ENCODE measurements at places on chromosomes 11 and 22.

DNA sequence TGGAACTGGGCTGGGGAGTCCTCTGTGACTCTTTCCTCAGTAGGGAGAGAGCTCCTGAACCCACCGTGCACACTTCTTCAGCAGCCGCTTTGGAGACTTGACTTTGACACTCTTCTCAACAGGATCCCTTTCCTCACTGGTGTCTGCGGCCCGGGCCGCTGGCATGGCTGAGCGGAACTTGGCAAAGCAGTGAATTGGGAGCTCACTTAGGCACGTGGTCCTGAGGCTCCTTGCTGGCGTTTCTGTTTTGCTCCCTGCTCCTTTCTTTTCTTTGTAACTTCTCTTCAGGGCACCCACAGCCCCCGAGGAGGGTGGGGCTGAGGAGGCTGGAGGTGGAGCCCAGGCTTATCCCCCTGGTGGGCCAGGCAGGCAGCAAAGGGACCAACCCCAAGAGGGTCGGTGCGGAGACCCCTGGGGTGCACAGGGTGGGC is 8.4 kb upstream of the KCNQ1OT1 start:
- no peak for DNase-seq

GRCh38 chr22:21762712-21763581 is 27.4 kb upstream of the YPEL1 start:
- peak; percentile 75 for DNase-seq

GRCh38 chr11:14904745-14905103 is 12.7 kb upstream of the CYP2R1 start:
- DNase-seq = peak; percentile 88

DNA sequence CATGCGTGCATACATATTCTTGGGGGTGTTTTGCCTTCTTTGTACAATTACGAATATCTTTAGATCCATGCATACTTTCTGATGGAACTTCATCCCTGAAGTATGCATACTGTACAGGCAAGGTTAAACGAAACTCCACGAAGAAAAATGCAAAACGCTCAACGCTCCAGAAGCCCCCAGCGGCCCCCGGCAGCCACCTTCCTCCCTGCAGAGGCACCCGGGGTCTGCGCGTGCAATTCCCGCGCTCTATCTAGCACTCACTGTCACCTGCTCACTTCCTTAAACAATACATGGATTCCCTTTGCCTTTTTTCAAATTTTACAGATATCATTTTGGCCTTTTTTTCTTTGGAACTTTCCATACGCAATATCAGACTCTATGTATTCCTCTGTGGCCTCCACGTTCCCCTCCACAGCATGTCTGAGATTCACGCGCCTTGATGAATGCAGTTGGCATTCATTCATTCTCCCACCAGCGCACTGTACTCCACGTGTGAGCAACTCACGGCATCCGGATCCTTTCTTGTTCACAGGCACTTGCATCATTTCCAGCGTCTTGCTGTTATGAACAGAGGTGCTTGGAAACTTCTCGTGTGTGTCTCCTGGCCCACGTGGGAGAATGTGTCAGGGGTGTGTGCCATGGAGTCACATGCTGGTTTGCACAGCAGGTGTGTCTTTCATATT is 214.3 kb downstream of the CTTN start:
- no peak for DNase-seq

GRCh38 chr11:108804511-108804910 is 139.6 kb downstream of the DDX10 start:
- no peak for DNase-seq

DNA sequence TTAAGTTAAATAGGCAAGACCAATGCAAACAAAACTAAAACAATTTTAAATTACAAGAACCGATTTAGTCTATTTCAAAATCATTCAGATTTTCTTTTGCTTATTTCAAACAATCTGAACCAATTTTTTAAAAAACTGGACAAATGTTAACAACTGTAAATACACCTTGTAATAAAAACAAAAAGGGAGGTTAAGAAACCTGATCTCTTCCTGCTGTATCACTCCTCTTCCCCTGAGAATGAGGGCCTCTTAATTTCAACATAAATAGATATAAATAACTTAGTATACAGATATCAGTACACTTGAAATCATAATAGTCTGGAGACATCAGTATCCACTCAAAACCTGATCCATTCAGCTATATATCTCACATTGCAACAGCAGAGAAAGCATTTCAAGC is 346.6 kb downstream of the TTC28 start:
- DNase-seq = no peak

- DNase-seq = peak; percentile 31
These were observed 273.3 kb downstream of the BUD13 start for GRCh38 chr11:116499396-116500003.

DNA sequence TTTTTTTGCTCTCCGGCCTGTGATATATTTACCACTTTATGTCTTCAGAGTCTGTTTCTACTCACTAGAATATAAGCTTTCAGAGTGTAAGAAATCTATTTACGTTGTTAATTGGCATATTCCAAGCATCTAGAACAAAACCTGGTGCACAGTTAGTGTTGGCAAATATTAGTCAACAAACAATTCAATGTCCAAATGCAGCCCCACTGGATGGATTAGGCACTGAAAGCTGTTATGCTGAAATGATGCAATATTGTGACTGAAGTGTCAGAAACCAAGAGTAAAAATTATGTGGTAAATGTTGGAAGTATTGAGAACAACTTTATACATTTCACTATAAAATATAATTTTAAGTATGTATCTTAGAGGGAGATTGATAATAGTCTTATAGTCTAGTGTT is 24.8 kb downstream of the CASP4 start:
- no peak for DNase-seq

DNA sequence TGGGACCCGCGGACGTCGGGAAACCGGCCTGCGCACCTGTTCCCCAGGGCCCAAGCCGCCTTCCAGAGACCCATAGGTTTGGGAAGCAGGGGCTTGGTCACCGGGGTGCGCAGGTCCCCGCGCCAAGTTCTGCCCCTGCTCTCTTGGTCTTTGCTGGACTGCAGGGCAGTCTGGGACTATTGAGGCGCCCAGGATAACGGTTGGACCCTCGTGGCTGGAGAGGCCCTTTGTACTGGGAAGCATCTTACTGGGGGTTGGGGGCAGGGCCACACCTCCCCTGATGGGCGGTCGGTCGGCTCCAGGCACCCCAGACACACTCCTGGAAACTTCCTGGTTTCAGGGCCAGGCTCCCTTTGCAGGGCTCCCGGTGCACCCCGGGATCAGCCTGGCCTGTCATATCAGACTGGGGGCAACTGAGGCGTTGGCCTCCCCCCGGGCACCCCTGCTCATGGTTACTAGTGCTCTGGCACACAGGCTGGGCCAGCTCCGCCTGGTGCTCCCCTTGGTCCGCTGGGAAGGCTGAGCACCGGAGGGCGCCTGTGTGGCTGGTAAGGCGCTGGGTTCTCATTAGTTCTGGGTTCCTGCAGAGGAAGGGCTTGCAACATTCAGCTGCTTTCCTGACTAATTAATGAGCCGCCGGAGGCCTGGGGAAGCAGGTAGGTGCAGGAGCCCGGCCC is 1250.5 kb downstream of the BRD1 start:
- DNase-seq = no peak

- no peak for DNase-seq
These were observed 100.0 kb downstream of the GRIK4 start for GRCh38 chr11:120611581-120611980.

GRCh38 chr22:28983190-28983589 is 78.4 kb downstream of the C22orf31 start:
- DNase-seq = no peak

DNA sequence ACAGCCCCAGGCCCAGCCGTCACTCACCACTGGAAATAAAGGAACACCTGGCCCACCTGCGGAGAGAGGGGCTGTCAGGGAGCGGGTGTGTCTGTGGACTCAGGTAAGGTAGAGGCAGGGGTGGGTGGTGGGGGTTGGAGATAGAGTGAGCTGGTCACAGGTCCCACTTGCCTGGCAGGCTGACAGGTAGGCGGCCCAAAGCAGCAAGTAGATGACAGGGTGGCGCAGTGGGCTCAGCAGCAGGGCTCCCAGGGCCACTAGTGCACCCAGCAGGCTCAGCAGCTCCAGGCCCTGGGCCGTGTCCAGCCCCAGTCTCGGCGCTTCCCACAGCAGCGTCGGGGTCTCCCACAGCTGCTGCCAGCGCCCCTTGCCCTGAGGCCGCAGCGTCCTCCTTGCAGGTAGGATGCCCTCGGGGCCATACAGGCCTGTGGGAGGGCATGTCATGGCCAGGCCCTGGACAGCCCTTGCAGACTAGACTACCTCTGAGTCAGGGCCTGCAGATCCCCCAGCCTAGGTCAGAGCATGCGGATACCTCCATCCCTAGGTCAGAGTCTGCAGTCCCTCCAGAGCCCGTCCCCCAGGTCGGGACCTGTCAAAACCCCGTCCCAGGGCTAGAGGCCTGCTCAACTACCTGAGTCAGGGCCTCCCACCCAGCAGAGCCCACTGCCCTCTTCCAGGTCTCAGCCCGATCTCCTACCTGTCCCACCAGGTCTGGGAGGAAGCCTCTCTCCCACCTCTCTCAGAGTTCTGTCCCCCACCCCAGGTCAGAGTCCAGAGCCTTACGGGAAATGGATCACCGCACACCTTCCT is 686 bp downstream of the LMF2 start:
- DNase-seq = no peak

DNA sequence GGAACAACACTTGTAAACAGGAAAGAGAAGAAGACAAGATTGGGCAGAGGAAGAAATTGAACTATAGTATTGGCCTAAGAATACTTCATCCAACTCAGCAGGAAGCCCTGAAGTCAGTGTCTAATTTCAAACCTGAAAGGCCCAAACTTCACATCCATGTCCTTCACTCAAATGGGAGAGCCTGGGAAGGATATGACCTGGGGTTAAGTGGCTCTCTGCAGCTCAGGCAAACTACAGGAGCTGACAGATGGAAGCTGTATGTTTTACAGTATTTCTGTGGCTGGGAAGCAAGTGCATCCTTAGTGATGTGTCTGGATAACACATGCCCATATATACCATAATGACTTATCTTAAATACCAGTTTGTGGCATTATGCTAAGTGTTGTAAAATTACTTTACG is 196.2 kb downstream of the SOX6 start:
- DNase-seq = no peak

DNA sequence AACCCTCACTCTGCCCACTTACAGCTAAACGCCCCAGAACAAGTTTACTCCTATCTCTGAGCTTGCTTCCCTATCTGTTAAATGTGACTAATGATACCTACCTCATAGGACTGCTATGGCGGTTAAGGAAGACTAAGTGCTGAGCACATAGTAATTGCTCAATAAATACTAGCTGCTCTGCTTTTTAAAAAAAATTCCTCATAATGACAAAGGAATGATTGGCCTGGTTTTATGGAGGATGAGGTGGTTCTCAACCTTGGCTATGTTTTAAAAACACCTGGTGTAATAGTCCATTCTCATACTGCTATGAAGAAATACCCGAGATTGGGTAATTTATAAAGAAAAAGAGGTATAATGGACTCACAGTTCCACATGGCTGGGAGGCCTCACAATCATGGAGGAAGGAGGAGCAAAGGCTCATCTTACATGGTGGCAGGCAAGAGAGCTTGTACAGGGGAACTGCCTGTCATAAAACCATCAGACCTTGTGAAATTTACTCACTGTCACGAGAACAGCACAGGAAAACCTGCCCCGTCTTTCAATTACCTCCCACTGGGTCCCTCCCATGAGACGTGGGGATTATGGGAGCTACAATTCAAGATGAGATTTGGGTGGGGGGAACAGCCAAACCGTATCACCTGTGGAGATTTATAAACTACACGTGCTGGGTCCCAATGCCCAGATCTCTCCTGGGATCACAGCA is 127.2 kb upstream of the SYT13 start:
- no peak for DNase-seq

DNA sequence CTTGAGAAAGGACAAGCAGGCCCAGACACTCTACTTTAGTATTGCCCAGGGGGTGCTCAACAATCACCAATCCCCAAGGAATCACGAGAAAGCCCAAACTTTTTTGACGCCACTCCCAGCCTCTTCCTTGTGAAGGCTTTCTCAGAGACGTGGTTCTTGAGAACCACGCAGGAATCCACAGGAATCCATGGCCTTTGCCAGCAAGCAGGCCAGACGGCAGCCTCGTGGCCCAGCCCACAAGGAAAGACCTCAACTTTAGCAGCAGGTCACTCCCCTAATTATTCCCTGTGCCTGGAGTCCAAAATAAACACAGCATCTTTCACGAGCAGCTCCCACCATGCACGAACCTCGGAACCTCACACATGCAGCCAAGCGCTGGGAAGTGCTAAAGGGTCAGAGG is 104.2 kb downstream of the WT1 start:
- no peak for DNase-seq

DNA sequence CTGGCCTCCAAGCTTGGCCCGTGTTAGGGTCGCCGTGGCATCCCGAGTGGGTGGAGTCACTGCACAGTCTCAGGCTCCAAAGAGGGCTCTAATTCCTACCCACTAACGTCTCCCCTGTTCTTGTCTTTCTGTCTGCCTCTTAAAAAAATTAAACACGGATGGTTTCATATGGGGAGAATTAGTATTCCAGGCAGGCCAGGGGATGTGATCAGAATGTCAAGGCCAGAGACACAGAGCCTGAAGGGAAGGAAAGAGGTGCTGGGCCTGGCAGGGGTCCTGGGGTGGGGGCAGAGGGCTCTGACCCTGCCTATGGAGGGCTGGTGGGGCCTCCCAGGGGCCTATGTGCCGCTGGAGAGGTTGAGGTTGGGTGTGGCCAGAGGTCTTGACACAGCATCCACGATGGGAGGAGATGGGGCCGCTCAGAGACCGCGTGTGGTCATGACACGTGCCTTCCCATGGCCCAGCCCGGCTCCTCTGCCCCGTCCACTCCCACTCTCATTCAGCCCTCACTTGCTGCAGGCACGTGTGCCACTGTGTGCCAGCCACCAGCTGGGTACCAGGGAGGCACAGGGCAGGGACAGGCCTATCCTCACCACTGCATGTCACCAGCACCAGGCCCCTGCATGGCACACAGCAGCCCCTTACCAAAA is 56.5 kb downstream of the FLRT1 start:
- no peak for DNase-seq

DNA sequence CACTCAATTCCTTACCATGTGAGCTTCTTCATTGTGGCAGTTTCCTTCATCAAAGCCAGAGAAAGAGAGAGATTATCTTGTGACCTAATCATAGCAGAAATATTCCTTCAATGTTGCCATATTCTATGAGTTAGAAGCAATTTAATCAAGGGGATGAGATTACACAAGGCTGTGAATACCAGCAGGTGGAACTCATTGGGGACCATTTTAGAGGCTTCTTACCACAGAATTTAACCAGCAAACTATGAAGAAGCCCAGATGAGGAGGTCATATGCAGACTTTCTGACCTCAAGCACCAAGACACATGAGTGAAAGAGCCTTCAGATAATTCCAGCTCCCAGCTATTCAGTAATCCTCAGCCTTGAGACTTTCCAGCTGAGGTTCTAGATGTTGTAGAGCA is 51.3 kb downstream of the ADM start:
- DNase-seq = no peak

DNA sequence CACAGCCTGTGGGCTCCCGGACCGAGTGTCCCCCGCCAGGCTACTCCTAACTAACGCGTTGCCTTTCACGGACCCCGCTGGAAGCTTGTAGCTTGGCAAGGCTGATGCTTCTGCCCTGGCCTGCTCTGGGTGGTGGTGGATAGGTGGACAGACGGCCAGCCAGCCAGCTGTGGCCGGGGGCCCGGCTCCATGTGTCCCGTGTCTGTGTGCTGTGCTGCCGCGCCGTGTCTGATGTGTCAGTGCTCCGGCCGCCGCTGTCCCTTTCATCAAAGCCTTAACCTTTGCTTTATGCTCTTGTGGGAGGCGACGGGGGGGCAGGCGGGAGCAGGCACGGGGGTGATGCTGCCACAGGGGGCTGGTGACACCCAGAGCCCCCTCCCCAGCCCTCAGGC is 5.0 kb downstream of the CCDC188 start:
- no peak for DNase-seq

All from stimulated activated effector memory CD8-positive, alpha-beta T cell treated with anti-CD3 and anti-CD28 coated beads, Interleukin-12 subunit alpha, Interleukin-12 subunit beta, amount 100 ng/mL, for 72 hours (primary cell).